ENCODE measurements at places on chromosomes 13 and 19.
A peak's percentile ranks its signal among the peaks of the same experiment; 100 is the strongest.

GRCh38 chr19:48363810-48364597 is at the start of the genes SYNGR4 and TMEM143:
Gene SYNGR4 (plus strand): TSS chr19:48364367. CDS start chr19:48365843, 1,476 bp downstream.
Gene TMEM143 (minus strand): TSS chr19:48363940. CDS start chr19:48363920, 20 bp downstream.
- DNase-seq, result peak; percentile 97

- no peak for DNase-seq
Observed at GRCh38 chr13:98954313-98954712, 23.6 kb downstream of the DOCK9 start.

- DNase-seq, result no peak
Observed at GRCh38 chr19:18603255-18603957, 3.2 kb downstream of the CRLF1 start.

DNA sequence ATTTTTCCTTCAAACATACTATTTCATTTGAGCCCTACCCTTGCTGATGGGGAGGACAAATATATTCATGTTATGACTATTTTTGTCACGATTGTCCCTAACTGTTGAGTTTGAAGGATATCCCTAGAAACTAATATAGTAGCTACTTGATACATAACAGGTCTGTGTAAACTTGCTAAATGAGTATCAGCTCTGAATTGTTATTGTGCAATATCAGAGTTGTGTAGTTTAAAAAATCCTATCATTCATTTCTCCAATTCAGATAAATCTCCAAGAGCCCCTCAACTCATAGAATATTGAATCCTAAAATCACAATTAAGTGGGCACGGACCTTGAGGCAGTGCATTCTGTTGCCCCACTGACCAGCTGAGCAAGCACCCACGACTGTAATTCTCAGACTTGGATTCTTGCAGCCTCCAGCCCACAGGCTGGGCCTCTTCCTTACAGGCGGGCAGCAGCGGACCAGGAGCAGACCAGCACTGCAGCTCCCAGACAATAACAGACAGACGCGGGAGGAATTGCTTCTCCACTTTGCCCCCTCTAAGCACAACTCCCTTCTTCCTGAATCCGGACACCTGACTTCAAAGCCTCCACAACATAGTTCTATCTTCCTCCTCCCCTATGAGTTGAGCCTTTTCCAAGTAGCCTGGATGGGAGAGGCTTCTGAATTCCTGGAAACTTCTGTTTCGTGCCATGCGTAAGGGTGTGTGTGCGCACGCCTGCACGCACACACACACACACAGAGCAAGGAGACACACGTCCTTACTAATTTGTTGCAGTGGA is 337.6 kb upstream of the ARGLU1 start:
- DNase-seq, result no peak

DNA sequence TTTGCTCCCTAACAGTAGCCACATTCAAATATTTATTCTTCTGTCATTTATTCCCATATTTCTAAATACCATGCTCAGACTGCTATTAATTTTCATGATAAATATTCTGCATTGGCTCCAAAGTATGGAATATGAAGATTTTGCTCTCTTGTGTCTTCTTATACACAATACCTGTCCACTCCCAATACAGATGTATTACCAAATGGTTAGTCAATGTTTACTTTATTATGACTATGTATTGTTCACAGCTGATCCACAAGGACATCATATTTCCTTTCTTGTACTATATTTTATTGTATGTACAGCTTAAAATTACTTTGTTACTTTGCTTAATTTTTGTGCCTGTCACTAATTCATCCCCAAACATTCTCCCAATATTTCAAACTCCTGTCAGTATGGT is 322.3 kb downstream of the OXGR1 start:
- no peak for DNase-seq

- no peak for DNase-seq
Observed at GRCh38 chr19:47491358-47492136, 7.5 kb upstream of the KPTN start.

DNA sequence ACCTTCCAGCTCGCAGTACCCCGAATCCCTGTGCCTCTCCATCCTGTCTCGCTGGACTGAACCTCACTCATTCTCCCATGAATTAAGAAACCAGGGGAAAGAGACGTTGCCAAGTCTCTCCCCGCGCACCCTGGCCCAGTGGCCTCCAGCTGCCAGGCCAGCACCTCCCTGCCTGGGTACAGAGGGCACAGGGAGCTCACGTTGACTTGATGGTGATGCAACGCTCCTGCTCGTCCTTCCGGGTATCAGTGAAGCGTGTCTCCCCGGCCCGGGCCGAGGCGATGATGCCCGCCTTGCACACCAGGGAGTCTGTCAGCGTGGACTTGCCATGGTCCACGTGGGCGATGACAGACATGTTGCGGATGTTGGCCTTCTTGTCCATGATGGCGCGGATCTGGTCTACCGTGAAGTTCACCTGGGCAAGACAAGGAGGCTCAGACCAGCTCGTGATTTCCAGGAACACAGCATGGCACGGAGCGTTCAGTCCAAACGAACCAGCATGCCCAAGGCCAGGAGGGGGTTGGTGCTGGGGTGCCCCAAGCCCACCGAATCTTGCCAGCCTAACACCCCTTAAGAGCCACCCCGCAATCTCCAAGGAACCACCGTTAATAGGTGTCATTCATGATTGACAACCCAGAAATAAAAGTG is 1.2 kb downstream of the EEF2 start:
- DNase-seq, result no peak

- DNase-seq, result peak; percentile 78
Observed at GRCh38 chr19:33521480-33522370, at the start of gene PEPD. Gene PEPD (minus strand): TSS chr19:33521791. CDS start chr19:33521760, 31 bp downstream.

DNA sequence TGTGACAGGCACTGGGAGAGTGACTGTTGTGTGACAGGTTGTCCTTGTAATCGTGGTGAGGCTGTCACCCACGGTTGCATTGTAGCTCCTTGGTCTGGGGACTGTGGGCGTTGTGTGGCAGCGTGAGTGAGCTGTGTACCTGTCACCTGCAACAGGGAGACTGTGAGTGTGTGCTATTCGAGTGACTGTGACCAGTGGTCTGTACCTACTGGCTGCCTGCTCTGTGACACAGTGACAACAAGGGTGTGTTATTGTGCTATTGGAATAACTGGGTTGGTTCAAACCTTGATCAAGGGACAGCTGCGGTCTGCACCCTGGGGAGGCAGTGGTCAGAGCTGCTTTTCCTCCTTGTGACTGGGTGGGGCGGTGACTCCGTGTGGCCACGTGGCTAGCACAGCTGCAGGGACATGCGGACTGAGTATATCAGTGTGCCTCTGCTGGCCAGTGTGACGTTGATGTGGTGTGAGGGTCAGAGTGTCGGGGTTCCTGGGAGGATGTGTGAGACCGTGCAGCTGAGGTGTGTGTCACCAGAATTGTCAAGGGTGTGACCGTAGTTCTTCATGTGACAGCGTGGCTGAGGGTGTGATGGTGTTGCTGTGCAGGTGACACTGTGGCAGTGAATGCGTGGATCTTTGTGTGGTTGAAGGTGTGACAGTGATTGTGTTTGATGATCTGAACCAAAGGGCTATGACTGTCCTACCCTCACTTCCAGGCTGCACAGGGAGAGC is 10.1 kb upstream of the NFIX start:
- no peak for DNase-seq

GRCh38 chr13:98350746-98351330 is 173.8 kb upstream of the RNF113B start:
- DNase-seq, result no peak

- DNase-seq, result no peak
Observed at GRCh38 chr19:9054765-9055164, 32.1 kb upstream of the OR1M1 start.

- DNase-seq, result no peak
Observed at GRCh38 chr19:45500918-45501729, 2.9 kb downstream of the PPM1N start.

GRCh38 chr13:114260814-114261213 is 20.6 kb upstream of the UPF3A start:
- DNase-seq, result no peak

- DNase-seq, result no peak
Observed at GRCh38 chr13:86974251-86974994, 696.7 kb upstream of the SLITRK5 start.

DNA sequence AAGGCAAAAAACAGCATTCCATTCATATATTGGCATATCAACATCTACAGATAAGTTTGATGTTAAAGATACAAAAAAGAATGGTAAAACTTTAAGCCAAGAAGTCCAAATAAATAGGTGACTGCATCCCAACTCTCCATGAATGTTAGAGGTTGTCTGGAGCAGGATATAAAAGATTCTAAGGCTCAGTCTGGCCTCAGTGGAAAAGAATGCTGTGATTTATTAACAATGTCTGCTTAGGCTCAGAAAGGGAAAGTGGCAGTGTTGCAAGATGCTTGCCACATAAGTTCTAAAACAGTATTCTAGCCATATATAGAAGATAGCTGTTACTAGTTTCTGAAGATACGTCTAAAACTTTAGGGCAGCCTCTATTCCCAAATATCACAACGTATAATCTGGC is 179.8 kb upstream of the NBEA start:
- no peak for DNase-seq

GRCh38 chr13:38463048-38463447 is 113.4 kb downstream of the UFM1 start:
- no peak for DNase-seq

- no peak for DNase-seq
Observed at GRCh38 chr19:16022251-16022650, 54.0 kb upstream of the TPM4 start.

DNA sequence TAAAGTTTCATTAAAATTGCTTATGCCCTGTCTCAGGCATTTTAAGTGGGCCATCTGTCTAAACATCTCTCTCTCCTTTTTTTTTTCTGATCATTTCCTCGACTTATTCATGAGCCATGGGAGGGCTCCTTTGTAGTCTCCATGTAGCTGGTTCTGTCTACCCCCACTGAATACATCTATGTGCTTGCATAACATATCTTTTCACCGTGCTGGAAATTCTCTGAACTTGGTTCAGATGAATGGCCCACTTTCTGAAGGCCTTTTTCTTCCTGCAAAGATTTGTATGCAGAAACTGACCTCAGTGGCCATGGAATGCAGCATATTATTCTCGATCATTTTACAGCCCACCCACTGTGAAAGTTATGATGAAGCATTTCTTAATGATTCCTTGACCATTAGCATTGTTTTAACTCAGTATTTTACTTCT is 225.3 kb downstream of the GGACT start:
- DNase-seq, result no peak

DNA sequence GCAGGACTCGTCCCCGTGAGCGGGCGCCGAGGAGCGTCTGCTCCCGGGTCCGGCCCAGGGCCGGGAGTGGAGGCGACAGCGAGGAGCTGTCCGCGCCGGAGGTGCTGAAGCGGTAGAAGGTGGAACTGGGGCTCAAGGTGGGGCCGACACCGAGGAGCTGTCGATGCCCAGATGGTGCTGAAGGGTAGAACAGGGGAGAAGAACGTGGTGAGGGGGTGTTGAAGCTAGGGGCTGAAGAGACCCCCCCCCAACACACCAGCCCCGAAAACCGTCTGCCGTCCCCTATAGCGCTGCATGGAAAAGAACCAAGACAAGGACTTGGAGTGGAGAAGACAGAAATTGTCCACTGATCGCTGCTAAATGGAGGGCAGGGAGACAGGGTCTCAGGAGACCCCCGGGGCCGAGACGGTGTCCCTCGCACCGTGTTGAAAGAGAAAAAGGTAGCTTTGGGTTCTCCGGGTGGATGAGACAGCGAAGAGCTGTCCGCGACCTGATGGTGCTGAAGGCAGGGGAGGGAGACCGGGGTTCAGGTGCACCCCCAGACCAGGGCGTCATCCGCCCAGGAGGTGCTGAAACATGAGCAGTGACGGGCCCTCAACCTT is 7.1 kb upstream of the PDE4C start:
- DNase-seq, result peak; percentile 35

GRCh38 chr19:55283548-55284377 is at the start of gene BRSK1:
Gene BRSK1 (plus strand): TSS chr19:55283997. CDS start chr19:55284443, 446 bp downstream.
- DNase-seq, result peak; percentile 47

DNA sequence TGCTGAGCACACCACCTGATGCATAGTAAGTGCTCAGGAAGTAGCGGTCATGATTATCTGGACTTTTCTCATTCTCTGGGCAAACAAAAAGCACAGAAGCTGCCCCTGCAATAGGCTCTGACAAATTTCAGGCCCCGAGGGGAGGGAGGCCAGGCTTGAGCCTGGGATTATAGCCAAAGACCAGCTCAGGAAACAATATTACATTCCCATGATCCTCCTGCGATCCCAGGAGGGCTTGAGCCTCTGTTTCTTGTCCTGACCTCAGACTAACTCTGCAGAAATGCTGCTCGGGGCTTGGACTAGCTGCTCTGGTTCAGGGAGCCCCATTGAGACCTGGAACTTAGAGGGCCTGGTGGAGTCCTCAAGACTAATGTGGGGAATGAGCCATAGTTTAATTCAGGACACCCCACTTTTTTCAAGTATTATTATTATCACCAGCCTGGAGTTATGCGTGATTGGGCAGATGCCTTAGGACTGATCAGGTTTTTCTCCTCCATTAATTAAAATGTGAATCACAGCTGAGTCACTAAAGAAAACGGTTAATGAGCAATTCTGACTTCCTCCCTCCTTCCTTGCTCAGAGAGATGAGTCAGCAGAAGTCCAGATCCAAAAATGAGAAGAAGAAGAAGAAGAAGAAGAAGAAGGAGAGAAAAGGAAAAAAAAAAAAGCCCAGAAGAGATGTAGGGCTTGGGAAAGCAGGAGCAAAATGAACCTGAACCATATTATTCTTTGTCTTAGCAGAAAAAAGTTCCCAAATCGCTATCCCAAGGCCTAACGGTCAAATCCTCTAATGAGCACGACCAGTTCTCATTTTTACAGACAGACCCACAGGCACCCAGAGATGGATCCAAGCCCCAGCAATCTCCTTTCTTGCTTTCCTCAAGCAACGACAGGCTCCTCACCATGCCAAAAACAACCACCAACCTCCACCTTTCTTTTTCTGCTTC is 107.2 kb downstream of the CACNA1A start:
- no peak for DNase-seq

DNA sequence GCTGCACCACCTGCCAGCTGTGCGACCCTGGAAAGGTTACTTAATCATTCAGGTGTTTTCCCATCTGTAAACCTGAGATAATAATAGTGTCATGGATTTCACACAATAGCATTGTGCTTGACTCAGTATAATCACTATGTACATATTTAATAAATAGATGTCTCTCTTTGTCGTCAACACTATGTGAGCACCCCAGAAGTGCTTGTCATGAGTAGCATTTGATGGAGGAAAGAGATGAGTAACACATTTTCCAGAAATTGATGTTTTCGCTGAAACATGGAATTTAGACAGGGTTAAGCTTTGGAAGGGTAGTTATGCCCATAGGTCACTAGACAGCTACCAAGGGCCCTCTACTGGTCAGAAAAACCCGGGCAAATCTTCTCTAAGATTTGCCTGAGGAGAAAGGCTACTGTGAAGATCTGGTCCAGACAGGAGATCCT is 9.5 kb upstream of the MBNL2 start:
- DNase-seq, result no peak

GRCh38 chr13:67137044-67137735 is 92.9 kb downstream of the PCDH9 start:
- no peak for DNase-seq

- DNase-seq, result no peak
Observed at GRCh38 chr13:32233062-32233461, 82.1 kb downstream of the ZAR1L start.

GRCh38 chr13:51222037-51222685 is at the start of gene FAM124A:
Gene FAM124A (plus strand): TSS chr13:51222398. CDS start chr13:51222502, 104 bp downstream.
- peak; percentile 7 for DNase-seq

Measured in CD8-positive, alpha-beta memory T cell (primary cell).